GM03348 (cell line): ENCODE measurements at places on chromosomes 6 and 20.

GRCh38 chr6:25442898-25443297, 163.7 kb downstream of the CARMIL1 start:
- DNase-seq, result no peak

DNA sequence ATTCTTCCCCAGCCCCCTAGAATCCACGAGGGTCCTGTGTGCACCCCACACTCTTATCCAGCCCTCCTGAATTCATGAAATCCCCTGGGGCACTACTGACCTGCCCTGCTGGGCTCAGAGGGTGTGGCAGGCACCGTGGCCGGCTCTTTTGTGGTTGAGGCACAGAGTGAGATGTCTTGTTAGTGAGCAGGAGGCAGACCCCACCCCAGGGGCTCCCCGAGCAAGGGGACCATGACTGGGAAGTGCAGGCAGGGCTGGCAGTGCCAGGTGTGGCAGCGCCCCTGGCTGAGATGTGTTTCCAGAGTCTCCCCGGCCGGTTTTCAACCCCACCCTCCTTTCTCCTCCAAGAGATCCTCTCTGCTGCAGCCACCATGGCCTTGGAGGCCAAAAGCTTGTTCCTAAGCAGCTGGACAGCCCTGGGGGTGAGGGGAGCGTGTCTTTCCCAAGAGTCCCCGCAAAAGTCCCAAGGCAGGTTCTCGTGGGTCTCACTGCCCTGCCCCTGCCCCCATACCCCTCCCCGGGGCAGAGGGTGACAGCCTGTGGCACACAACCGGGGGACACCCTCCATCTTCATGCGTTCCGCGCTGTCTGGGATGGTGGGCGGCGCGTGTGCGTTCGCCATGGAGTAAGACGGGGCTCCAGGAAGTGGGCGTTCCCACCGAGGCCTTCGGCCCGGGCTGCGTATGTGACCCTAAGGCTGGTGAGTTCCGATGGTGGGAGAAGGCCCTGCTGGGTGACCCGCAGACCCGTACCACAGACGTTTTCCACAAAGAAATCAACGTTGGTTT, 208.9 kb downstream of the TAF4 start:
- DNase-seq, result no peak

- no peak for DNase-seq
These were observed 331.5 kb upstream of the NOX3 start for GRCh38 chr6:155787168-155787567.

GRCh38 chr6:33290459-33290858, 1.1 kb downstream of the PFDN6 start:
- DNase-seq, result no peak

GRCh38 chr6:113776998-113777397, 80.1 kb upstream of the MARCKS start:
- no peak for DNase-seq

DNA sequence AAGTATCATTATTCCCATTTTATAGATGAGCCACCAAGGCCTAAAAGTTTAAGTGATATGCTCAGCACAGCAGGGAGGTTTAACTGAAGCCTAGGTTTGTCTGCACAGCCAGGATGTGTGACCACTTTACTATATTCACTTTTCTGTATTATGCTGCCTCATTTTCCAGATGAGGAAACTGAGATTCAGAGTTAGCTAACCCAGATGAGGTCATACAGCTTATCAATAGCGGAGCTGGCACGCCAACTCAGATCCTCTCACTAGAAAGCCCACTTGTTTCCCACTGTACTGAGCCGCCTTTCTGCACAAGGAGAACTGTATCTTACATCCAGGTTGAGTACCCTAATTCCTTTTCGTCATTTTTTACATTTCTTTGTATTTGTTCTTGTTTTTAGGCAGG, 131.7 kb upstream of the SUPT3H start:
- DNase-seq, result no peak

GRCh38 chr6:170367241-170367640, 60.7 kb downstream of the FAM120B start:
- no peak for DNase-seq

DNA sequence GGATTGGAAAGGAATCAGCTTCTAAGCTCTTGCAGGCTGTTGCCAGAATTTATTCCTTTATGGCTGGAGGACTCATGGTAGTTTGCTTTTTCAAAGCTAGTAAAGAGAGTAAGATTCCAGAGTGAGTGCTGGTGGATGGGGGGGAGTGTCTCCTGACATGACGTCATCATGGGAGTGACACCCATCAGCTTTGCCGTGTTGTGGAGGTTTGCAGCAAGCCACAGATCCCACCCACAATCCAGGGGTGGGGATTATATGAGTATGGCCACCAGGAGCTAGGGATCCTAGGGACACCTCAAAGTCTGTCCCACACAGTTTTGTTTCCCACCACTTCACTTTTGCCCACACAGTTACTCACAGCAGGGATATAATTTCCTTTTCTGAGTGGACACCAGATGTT, 28.7 kb upstream of the PMEPA1 start:
- peak; percentile 21 for DNase-seq

DNA sequence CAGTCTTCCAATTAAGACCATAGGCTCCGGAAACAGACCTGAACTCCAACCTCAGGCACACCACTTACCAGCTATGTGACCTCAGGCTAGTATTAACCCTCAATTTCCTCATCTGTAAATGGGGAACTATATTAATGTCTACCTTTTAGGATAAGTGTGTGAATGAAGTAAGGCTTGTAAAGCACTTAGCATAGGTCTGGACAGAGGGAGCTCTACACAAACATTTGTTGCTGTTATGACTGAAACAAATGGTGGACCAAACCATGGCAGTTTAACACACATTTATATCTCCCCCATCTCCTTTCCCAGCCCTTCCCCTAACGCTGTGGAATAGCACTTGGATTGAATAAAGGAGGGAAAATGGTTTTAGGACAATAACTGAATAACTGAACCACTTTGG, 48.7 kb downstream of the TSHZ2 start:
- DNase-seq, result no peak

- DNase-seq, result peak; percentile 15
These were observed 117.6 kb downstream of the TFAP2B start for GRCh38 chr6:50936277-50936681.

- peak; percentile 73 for DNase-seq
These were observed 15.9 kb upstream of the PTGIS start for GRCh38 chr20:49583669-49584417.

- no peak for DNase-seq
These were observed 17.9 kb downstream of the DCDC2 start for GRCh38 chr6:24339932-24340331.

DNA sequence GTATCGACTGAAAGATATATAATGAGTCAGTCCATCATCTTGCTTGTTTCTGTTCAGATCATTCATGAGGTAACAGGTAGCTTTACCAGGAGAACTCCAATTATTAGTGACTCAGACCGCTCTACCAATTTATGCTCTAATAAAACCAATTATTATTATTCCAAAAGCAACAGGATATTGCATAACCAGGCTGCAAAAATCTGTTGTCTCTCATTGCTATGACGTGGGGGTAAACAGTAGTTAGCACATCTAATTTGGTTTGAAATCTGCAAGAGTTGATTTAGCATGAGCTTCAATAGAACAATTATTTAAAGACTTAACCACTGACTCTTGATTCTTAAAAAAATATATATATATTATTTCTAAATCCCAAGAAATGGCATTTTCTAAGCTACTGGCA, 90.9 kb upstream of the MAP7 start:
- DNase-seq, result no peak

GRCh38 chr6:136037242-136037875, 185.9 kb downstream of the PDE7B start:
- no peak for DNase-seq

- no peak for DNase-seq
These were observed 5.6 kb downstream of the TRAM2 start for GRCh38 chr6:52571099-52571755.

DNA sequence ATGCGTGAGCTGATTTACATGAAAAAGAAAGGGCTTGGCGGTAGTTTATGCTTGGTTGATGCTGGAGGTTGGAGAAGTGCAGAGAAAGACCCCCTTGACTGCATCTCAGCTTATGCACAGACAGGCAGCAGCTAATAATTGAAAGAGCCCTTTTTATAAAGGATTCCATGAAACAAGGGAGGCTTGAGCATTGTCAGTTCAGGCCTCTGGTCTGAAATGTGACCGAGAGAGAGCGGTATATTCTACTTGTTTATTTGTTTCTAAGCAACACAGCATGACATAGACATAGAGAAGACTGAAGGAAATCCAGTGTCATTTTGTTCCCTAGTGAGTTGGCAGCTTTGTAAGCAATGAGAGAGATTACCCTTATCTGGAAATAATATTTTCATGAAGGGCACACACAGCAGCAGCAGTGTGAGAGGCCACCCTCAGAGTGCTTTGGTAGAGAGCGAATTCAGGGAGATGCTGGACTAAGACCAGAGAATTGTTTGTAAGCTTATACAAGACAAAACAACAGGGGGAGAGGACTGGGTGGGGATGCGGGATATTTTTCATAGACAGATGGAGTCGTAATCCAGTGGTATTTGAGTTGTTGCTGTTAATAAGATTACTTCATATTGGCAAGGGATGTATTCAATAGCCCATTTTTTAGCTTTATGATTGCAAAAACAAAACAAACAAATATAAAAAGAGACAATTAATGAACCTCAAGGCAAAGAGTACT, 34.6 kb upstream of the LAMA2 start:
- DNase-seq, result no peak

DNA sequence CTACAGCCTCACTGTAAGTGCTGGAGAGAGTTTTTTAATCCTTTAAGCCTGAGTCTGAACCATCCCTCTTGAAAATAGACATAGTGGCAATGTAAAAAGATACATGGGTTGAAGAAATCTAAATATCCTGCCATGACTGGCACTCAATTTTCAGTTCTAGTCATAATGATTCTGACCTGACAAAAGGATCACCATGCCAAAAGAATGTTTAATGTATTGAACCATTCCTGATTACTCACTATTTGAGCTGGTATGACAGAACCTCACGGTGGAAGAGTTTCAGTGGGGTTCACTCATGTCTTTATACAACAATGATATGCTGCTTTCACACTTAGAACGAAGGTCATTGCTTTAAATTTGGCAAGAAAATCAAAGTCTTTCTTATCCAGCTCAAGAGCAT, 93.4 kb downstream of the HIVEP2 start:
- no peak for DNase-seq

- no peak for DNase-seq
These were observed 2.3 kb downstream of the GNAS start for GRCh38 chr20:58854638-58855471.

GRCh38 chr6:89643406-89643805, 4.9 kb upstream of the LYRM2 start:
- DNase-seq, result no peak

- no peak for DNase-seq
These were observed 46.0 kb upstream of the DACT2 start for GRCh38 chr6:168365422-168366165.

DNA sequence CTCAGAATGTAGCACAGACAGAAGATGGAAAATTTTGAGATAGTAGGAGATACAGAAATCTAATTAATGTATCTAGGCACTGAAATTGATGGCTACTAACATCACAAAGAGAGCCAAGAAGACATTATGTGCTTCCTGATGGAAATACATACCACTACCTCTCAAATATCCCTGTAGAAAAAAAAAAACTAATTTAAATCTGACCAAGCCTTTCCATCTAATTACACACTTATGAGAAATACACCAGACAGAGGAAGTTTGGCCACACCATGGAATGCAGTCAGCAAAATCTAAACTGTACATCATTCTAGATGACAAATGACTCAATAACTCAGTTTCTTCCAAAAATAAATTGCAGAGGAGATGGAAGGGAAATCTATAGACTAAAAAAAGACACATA, 18.9 kb downstream of the VPS52 start:
- peak; percentile 37 for DNase-seq

GRCh38 chr20:58094160-58094559, 134.3 kb downstream of the ANKRD60 start:
- DNase-seq, result no peak

GRCh38 chr20:42701948-42702347, 487.8 kb downstream of the PTPRT start:
- no peak for DNase-seq

DNA sequence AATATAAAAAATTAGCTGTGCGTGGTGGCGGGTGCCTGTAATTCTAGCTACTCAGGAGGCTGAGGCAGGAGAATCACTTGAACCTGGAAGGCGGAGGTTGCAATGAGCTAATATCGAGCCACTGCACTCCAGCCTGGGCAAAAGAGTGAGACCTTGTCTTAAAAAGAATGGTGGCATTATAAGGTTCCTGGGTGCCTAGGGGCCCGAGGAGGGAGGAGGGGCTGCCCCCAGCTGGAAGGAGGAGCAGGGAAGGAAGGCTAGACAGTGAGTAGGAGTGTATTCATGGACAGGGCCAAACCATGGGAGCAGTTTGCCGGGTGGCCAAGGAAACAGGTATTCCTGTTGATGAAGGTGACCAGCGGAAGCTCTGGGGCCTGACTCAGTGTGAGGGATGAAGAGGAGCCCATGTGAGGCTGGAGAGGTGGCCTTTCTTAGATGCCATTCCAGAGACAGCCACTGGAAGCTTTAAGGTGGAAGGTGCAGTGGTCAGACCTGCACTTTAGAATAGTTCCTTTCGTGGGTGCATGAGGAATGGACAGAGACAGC, 24.2 kb downstream of the MANBAL start:
- no peak for DNase-seq

- no peak for DNase-seq
These were observed 27.3 kb upstream of the SERINC3 start for GRCh38 chr20:44549123-44549522.

- no peak for DNase-seq
These were observed 32.8 kb downstream of the KIAA1755 start for GRCh38 chr20:38227420-38228360.

DNA sequence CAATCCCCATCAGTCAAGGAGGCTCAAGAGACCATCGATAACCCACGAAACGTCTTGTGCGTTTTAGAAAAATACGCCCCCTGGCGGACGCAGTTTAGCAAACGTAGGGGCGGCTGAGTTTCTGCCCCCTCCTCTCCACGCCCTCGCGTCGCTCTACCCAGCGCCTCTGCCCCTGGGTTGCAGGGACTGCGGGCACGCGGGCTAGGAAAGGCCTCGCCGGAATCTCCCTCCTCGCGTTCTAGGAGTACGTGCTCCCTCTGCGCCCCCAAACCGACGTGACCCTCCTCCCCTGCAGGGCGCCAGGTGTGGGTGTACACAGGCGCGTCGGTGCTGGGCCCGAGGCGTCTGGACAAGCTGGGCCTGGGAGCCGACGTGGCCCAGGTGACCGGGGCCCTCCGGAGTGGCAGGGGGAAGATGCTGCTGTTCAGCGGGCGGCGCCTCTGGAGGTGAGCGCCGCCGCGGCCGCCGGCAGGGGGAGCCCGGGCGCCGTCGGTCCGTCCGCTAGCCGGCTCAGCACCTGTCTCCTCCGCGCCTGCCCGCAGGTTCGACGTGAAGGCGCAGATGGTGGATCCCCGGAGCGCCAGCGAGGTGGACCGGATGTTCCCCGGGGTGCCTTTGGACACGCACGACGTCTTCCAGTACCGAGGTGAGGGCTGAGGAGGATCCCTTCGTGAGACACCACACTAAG, 5.3 kb downstream of the MMP9 start:
- peak; percentile 85 for DNase-seq

GRCh38 chr6:129350278-129350677, 359.7 kb downstream of the ARHGAP18 start:
- no peak for DNase-seq
